ENCODE measurements at places on chromosomes 6 and 20.

DNA sequence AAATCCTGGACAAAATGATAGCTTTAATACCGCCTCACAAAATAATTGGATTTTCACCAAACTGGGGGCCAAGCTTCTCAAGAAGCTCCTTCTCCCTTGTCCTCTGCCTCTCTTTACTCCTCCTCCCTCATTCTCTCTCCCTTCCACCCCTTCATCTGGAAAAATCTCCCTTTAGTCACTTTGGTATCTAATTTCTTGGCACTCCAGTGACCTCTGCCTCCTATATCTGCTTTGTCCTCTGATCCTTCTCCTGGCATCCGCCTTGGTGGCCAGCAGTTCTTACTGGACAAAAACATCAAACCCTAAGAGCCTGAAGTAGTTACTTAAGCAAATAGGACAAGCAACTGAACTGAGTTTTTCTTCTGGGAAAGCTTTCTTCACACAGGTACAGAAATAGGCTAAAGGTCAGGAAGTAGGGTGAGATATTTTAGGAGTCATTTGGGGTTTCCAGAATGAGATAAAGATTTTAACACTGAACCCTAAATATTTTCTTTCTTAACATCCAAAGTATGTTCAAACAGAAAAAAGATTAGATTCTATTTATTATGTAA is 220.7 kb downstream of the ARHGAP18 start:
- DNase-seq, result no peak

DNA sequence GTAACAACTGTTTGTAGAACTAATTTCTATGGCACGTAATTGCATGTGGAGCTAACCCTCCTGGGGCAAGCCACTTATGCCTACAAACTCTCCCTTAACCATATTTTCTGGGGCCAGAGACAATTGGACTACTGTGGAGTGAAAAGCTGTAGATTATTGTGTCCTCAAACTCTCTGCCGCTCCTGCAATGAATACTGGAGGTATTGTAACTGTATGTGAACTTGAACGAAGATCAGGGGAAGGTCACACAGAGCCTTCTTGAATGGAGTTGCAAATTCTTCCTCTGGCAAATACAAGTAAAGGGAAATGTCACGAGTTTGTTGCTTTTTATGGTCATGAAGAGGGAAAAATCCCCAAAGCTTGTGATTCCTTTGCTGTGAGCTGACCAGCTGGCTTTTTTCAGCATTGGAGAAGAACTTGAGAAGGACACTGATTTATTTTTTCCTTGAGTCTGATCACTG is 18.2 kb downstream of the AKAP12 start:
- DNase-seq, result no peak

- no peak for DNase-seq
Observed at GRCh38 chr6:111739257-111739696, 133.6 kb upstream of the TRAF3IP2 start.

GRCh38 chr6:32680055-32680454 is 13.6 kb upstream of the HLA-DQB1 start:
- DNase-seq, result no peak

DNA sequence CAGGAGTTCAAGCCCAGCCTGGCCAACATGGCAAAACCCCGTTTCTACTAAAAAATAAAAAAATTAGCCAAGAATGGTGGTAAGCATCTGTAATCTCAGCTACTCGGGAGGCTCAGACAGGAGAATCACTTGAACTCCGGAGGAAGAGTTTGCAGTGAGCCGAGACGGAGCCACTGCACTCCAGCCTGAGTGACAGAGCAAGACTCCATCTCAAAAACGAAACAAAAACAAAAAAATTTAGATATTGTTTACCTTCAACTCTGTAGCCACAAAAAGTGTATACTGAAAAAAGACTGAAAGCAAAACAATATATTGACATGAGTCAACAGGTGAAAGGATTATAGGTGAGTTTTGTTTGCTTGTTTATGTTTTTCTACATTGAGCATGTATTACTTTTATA is 30.6 kb upstream of the TAB2 start:
- no peak for DNase-seq

- DNase-seq, result no peak
Observed at GRCh38 chr6:41122918-41123317, 31.2 kb downstream of the TREML1 start.

DNA sequence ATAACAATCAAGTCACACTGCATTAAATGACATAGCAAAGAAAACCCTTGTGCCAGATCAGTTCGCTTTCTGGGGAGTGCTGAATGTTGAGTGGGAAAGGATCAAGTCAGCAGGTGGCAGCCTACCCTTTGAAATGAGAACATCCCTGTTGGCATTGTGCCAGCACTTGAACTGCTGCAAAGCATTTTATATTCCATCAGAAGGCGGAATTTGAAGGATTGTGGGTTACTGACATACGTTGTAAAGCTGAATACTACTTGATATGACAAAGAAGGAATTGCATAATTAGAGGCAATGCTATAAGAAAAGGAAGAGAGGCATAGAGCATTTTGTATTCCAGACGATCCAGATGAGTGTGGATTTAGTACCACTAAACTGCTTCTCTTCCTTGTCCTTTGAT is 26.5 kb downstream of the BCKDHB start:
- no peak for DNase-seq

DNA sequence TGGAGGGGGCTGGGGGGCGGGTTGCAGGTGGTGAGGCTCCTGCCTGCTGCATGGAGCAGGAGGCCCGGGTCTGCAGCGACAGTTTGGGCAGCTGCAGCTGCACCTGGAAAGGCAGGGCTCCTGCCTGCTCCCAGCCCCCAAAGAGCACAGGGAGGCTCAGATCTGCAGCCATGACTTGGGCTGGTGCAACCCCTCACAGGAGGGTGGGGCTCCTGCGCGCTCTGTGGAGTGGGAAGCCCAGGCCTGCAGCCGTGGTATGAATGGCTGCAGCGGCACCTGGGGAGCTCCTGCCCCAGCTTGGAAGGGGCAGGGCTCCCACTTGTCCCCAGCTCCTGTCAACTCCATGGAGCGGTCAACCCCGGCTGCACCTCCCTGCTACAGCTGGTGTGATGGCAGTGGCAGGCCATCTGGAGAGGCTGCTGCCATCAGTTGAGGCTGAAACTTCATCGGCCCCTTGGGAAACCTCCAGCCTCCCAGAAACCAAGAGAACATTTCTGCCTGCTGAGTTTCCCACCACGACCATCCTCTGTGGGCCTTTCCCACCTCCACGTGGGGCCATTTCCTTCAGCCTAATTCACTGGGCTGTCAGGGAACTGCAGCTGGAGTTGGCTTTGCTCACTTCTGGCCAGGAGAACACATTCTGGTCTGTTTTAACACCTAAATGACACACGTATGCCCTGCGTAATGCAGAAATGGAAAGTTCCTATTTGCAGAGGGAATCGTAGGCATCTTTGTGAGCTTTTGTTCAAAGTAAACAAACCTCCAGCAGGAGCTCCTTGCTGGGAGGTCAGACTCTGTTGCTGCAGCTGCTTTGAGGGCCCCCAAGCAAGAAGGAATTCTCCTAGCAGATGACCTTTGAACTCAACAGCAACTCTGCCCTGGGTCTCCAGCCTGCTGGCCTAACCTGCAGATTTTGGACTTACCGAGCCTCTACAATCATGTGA is 429.0 kb downstream of the PREX1 start:
- DNase-seq, result no peak

- DNase-seq, result no peak
Observed at GRCh38 chr20:37837924-37838323, 65.0 kb upstream of the VSTM2L start.

GRCh38 chr20:16955971-16956370 is 207.8 kb downstream of the OTOR start:
- DNase-seq, result no peak

DNA sequence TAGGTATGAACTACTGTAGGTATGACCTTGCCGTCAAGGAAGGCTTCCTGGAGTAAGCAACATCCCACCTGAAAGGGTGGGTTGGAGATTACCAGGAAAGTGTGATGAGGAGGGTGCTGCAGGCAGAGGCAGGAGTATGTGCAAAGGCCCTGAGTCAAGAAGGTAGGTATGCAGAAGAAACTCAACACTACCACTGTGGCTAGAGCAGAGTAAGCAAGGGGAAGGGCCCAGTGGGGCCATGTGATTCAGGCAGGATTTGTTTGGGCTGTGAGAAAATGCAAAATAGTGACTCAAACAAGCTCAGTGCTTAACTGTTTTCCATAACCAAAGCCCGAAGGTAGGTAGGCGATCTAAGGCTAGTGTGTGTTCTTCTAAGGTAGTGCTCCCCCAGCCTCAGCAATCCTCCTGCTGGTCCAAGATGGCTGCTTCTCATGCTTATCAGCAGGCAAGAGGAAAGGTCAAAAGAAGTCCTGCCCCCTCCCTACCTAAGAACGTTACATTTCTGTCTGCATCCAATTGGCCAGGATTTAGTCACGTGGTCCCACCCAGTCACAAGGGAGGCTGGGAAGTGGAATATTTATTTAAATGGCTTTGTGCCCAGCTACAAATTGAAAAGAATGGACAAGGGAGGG is 36.2 kb upstream of the HMGA1 start:
- no peak for DNase-seq
